Adrenal gland (tissue), 19 donors: ENCODE measurements at places on chromosomes 7 and 10. TPM values are rescaled to one million over a fixed set of nuclear protein-coding genes. Genes with fewer than 3 reads are reported as not detected.

DNA sequence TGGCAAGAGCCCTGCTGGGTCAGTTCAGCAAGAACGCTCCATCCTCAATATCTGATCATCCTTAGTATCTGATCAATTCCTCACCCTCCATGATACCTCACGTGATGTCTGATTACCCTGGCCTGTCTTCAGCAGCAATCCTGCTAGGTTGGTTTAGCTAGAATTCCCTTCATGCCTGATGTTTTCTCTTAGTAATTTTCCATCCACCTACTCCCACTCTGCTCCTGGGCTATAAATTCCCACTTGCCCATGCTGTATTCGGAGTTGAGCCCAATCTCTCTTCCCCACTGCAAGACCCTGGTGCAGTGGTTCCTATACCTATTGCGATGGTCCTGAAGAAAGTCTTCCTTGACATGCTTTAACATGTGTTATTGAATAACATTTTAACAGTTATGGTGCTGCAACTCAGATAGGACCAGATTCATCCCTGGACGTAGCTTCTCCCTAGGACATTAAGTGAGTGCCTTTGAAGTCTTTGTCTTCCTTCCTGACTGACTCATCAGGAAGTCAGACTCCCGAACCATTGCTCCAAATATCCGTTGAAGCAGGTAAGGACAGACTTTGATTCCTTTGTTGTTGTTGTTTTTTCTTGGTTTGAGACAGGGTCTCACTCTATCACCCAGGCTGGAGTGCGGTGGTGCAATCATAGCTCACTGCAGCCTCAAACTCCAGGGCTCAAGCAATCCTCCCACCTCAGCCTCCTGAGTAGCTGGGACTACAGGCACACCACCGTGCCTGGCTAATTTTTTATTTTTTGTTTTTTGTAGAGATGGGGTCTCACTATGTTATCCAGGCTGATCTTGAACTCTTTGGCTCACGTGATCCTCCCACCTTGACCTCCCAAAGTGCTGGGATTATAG, 29.4 kb upstream of the CLDN3 start:
- no peaks in the 10 kb centered on the region for H3K4me1 ChIP-seq
- H3K27me3 ChIP-seq, result no peaks in the 10 kb centered on the region
- no peak overlapping the region for H3K4me3 ChIP-seq
- no peaks in the 10 kb centered on the region for H3K36me3 ChIP-seq

- no peaks in the 10 kb centered on the region for H3K4me1 ChIP-seq
- no peaks in the 10 kb centered on the region for H3K36me3 ChIP-seq
- H3K27me3 ChIP-seq, result no peaks in the 10 kb centered on the region
- DNase-seq, result no peak
Observed at GRCh38 chr10:131233611-131234258, 77.8 kb downstream of the TCERG1L start.

- no peaks in the 10 kb centered on the region for H3K4me1 ChIP-seq
- no peaks in the 10 kb centered on the region for H3K36me3 ChIP-seq
Observed at GRCh38 chr7:142323706-142324105, 65.8 kb upstream of the PRSS58 start.

- H3K4me1 ChIP-seq, result no peaks in the 10 kb centered on the region
- H3K4me3 ChIP-seq, result no peak overlapping the region
- no peaks in the 10 kb centered on the region for H3K36me3 ChIP-seq
- no peaks in the 10 kb centered on the region for H3K27me3 ChIP-seq
- peak; percentile 84 for DNase-seq
Observed at GRCh38 chr7:131513245-131514061, 43.0 kb downstream of the PODXL start.

- no peak overlapping the region for H3K4me3 ChIP-seq
- H3K36me3 ChIP-seq, result no peaks in the 10 kb centered on the region
- peaks cover 5% of the 10 kb centered on the region for H3K4me1 ChIP-seq
- DNase-seq, result no peak
- H3K27me3 ChIP-seq, result no peaks in the 10 kb centered on the region
Observed at GRCh38 chr10:29876008-29876555, 183.3 kb downstream of the JCAD start.

DNA sequence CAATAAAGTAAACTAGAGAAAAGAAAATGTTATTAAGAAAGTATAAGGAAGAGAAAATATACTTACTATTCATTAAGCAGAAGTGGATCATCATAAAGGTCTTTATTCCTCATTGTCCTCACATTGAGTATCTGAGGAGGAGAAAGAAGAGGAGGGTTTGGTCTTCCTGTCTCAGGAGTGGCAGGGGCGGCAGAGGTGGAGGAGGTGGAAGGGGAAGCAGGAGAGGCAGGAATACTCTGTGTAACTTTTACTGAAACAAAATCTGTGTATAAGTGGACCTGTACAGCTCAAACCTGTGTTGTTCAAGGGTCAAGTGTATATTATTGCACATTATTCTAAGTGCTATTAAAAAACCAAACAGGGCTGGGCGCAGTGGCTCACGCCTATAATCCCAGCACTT, 34.2 kb upstream of the EPC1 start:
- H3K36me3 ChIP-seq, result no peaks in the 10 kb centered on the region
- H3K27me3 ChIP-seq, result no peaks in the 10 kb centered on the region
- H3K4me3 ChIP-seq, result no peak overlapping the region
- no peak overlapping the region for H3K27ac ChIP-seq
- peaks cover 7% of the 10 kb centered on the region for H3K4me1 ChIP-seq

- no peaks in the 10 kb centered on the region for H3K4me1 ChIP-seq
- no peaks in the 10 kb centered on the region for H3K36me3 ChIP-seq
- H3K4me3 ChIP-seq, result no peak overlapping the region
Observed at GRCh38 chr10:1708746-1709145, 28.6 kb downstream of the ADARB2 start.

DNA sequence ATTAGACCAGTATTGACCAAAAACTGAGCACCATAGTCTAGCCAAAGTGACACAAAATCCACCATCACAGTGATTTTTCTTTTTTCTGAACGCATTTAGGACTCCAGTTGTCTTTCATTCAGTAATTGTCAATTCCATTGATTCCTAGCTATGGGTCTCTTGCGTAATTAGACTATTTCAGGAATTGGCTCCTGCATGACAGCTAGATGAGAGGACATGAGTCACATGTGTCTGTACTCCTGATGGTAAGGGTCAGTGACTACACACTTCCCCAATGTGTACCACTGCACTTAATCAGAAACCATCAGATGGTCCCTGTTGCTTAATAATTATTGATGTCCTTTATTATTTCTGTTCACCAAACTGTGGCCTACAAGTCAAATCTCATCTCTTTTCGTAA, 469.5 kb downstream of the POM121L12 start:
- DNase-seq, result no peak
- H3K27me3 ChIP-seq, result no peaks in the 10 kb centered on the region
- no peak overlapping the region for H3K27ac ChIP-seq

GRCh38 chr10:25743832-25744231, 190.2 kb upstream of the MYO3A start:
- no peaks in the 10 kb centered on the region for H3K36me3 ChIP-seq
- no peak overlapping the region for H3K4me3 ChIP-seq
- no peak overlapping the region for H3K27ac ChIP-seq
- DNase-seq, result no peak

- no peak overlapping the region for H3K27ac ChIP-seq
- H3K4me1 ChIP-seq, result no peaks in the 10 kb centered on the region
- no peak overlapping the region for H3K4me3 ChIP-seq
- H3K36me3 ChIP-seq, result no peaks in the 10 kb centered on the region
Observed at GRCh38 chr7:106472741-106473140, 188.0 kb upstream of the NAMPT start.

DNA sequence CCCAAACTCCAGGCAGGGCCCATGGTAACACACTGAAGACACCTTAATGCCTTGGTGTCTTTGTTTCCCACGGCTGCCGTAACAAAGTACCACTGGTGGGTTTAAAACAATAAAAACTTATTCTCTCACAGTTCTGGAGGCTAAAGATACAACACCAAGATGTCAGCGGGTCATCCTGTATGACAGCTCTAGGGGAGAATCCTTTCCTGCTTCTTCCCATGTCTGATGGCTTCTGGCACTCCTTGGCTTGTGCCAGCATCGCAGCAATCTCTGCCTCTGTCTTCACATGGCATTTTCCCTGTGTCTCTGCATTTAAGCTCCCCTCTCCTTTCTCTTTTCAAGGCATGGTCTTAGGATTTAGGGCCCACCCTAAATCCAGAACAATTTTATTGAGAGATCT, 33.1 kb downstream of the PRSS2 start:
- H3K27me3 ChIP-seq, result peaks cover 4% of the 10 kb centered on the region
- H3K4me1 ChIP-seq, result no peaks in the 10 kb centered on the region

DNA sequence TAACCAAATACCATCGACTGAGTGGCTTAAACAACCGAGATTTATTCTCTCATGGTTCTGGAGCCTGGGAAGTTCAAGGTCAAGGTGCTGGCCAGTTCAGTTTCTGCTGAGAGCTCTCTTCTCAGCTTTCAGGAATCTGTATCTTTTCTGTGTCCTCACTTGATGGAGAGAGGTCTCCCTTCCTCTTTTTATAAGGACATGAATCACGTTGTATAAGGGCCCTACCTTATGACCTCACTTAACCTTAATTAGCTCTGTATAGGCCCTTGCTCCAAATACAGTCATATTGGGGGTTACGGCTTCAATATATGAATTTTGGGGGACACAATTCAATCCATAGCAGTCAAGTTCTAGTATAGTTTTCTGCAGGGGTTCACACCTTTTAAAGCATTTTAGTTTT, 135.2 kb upstream of the ADO start:
- H3K27ac ChIP-seq, result no peak overlapping the region
- H3K36me3 ChIP-seq, result no peaks in the 10 kb centered on the region
- H3K4me1 ChIP-seq, result no peaks in the 10 kb centered on the region
- H3K27me3 ChIP-seq, result no peaks in the 10 kb centered on the region
- DNase-seq, result no peak

- DNase-seq, result no peak
- H3K4me1 ChIP-seq, result no peaks in the 10 kb centered on the region
- no peaks in the 10 kb centered on the region for H3K27me3 ChIP-seq
- H3K4me3 ChIP-seq, result no peak overlapping the region
- H3K27ac ChIP-seq, result no peak overlapping the region
Observed at GRCh38 chr7:94576316-94576715, 66.7 kb downstream of the CASD1 start.

GRCh38 chr7:15446722-15447121, 115.1 kb downstream of the AGMO start:
- no peak for DNase-seq
- H3K36me3 ChIP-seq, result no peaks in the 10 kb centered on the region
- no peak overlapping the region for H3K4me3 ChIP-seq

DNA sequence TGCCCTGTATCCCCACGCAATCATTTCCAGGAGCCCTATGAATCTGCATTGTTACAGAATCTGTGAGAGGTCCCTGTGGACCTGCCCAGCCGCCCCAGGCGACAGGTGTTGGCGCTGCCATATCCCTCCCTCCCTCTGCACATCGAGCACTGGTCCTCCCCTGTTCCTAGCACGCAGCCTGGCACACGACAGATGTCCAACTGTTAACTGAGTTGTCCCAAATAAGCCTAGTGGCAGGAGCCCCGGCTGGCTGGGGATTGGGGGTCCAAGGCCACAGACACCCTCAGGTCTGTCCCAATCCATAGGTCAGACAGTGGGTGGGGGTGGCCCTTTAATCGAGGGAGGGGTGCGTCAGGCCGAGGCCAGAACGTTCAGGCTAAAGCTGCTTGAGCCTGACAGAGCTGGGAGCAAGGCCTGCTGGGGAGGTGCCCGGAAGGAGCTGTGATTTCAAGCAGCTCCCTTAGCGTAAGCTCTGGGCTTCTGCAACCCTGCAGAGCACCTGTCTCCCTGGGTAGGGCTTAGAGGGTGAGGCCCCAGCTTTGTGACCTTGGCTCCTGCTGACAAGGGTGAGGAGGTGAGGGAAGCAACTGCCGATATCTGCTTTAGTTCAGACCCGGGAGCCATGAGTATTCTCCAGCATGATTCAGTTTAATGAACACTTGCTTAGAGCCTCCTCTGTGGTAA, 40.1 kb downstream of the ADRA2A start:
- no peaks in the 10 kb centered on the region for H3K36me3 ChIP-seq
- no peaks in the 10 kb centered on the region for H3K4me1 ChIP-seq
- H3K27ac ChIP-seq, result no peak overlapping the region
- no peak overlapping the region for H3K4me3 ChIP-seq
- DNase-seq, result no peak

DNA sequence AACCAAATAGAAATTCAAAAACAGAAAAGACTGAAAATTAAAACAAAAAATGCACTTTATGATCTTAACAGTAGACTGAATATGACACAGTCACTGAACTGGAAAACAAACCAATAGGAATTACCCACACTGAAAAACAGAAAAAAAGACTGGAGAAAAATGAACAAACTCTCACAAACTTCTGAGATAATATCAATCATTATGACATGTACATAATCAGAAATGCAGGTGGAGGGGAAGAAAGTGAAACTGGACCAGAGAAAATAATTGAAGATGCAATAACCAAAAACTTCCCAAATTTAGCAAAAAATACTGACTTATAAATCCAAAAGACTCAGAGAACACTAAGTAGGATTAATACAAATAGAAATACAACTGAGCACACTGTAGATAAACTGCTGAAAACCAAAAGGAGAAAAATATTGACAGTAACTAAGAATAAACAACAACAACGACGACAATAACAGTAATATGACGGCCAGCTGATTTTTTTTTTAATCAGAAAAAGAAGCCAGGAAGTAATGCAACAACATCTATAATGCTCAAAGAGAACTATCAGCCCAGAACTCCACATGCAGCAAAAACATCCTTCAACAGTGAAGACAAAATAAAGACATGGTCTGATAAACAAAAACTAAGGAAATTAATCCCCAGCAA, 108.1 kb downstream of the ZFAND4 start:
- no peaks in the 10 kb centered on the region for H3K36me3 ChIP-seq
- H3K27me3 ChIP-seq, result no peaks in the 10 kb centered on the region
- no peak overlapping the region for H3K4me3 ChIP-seq
- DNase-seq, result no peak
- peaks cover 6% of the 10 kb centered on the region for H3K4me1 ChIP-seq

Gene BHLHA15
- 1.4 TPM for total RNA-seq

Gene POLR3A
- 17.1 TPM for total RNA-seq

Gene CAV2
- total RNA-seq, result 18.5 TPM

Gene ENTPD1
- 35.2 TPM for total RNA-seq

Gene ADAMTS14
- not detected for total RNA-seq
